ENCODE measurements at places on chromosomes 11 and 22.
A peak's percentile ranks its signal among the peaks of the same experiment; 100 is the strongest.

DNA sequence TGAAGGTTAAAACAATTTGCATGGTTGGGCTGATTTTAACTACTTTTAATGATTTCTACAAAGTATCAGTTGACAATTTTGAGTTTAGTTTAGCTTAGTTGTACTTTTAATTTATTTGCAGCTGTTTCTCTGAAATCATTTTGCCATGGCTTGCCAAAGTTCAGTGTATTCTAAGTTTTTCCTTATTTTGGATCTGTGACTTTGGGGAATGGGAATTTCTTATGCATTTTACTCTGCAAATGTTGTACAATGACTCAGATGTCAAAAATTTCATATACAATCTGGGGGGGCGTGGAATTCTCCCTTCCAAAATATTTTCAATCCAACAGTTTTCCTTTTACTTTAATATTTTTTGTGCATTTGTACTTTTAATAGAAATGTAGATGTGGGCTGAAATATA is 8.9 kb upstream of the DCHS1 start:
- DNase-seq = no peak
- no peak overlapping the region for H3K27ac ChIP-seq
- no peak overlapping the region for H3K4me3 ChIP-seq
- H3K27me3 ChIP-seq = no peaks in the 10 kb centered on the region
- peaks cover 18% of the 10 kb centered on the region for H3K4me1 ChIP-seq

DNA sequence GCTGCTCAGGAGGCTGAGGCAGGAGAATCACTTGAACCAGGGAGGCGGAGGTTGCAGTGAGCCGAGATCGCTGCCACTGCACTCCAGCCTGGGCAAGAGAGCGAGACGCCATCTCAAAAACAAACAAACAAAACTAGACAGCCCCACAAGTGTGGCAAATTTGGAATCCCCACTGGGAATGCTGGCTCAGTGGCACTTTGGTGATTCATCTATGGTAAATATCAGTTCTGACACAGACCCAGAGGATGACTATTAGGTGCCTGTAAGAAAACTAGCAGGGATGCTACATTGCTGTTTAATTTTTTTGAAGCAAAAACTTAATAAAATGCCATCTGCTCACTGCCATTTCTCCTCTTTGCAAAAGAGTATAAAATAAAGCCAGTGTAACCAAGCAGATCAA is 107.9 kb downstream of the NAT10 start:
- peaks cover 2% of the 10 kb centered on the region for H3K36me3 ChIP-seq
- no peaks in the 10 kb centered on the region for H3K27me3 ChIP-seq
- H3K27ac ChIP-seq = no peak overlapping the region
- no peaks in the 10 kb centered on the region for H3K4me1 ChIP-seq

DNA sequence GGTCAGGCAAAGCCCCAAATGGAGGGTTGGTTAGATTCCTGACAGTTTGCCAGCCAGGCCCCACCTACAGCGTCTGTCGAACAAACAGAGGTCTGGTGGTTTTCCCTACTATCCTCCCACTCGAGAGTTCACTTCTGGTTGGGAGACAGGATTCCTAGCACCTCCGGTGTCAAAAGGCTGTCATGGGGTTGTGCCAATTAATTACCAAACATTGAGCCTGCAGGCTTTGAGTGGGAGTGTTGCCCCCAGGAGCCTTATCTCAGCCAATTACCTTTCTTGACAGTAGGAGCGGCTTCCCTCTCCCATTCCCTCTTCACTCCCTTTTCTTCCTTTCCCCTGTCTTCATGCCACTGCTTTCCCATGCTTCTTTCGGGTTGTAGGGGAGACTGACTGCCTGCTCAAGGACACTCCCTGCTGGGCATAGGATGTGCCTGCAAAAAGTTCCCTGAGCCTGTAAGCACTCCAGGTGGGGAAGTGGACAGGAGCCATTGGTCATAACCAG is 4.7 kb upstream of the TTC36 start:
- H3K27me3 ChIP-seq = no peaks in the 10 kb centered on the region
- H3K27ac ChIP-seq = no peak overlapping the region
- H3K36me3 ChIP-seq = peaks cover 54% of the 10 kb centered on the region
- DNase-seq = no peak
- peaks cover 14% of the 10 kb centered on the region for H3K4me1 ChIP-seq

- no peak overlapping the region for H3K27ac ChIP-seq
- DNase-seq = no peak
- no peaks in the 10 kb centered on the region for H3K36me3 ChIP-seq
- H3K4me3 ChIP-seq = no peak overlapping the region
Observed at GRCh38 chr11:18771266-18772035, 20.1 kb downstream of the PTPN5 start.

- no peak for DNase-seq
- peak overlapping the region; percentile 82 for H3K4me3 ChIP-seq
- peak overlapping the region; percentile 98 for H3K27ac ChIP-seq
- peaks cover 83% of the 10 kb centered on the region for H3K4me1 ChIP-seq
- H3K27me3 ChIP-seq = no peaks in the 10 kb centered on the region
Observed at GRCh38 chr22:37228106-37229011, 15.7 kb downstream of the RAC2 start.

DNA sequence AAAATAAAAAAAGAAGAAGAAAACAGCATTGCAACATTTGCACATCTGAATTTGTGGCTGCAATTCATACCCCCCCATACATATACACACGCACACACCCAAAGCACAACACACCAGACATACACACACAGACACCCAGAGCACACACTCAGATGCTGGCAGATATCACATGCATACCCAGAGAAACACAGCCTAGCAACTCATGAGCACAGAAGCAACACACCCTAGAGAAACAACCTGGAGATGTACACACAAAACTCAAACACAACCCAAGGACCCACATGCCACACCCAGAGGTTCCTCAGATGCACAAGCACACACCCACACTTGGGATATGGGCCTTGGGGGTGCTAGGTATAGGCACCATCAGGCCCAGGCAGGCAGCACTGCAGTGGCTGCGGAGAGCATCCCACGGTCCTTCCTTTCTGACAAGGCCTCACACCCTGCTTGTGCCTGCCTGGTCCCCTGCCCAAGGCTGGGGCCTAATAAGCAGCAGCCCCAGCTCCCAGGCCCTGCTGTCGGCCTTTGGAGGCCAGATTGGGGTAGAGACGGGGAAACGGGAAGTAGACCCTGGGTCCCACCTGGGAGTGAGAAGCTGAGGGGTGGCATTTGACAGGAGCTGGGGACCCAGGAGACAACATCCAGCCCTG is 3.1 kb downstream of the CST6 start:
- H3K4me1 ChIP-seq = no peaks in the 10 kb centered on the region
- no peak for DNase-seq
- H3K4me3 ChIP-seq = no peak overlapping the region

DNA sequence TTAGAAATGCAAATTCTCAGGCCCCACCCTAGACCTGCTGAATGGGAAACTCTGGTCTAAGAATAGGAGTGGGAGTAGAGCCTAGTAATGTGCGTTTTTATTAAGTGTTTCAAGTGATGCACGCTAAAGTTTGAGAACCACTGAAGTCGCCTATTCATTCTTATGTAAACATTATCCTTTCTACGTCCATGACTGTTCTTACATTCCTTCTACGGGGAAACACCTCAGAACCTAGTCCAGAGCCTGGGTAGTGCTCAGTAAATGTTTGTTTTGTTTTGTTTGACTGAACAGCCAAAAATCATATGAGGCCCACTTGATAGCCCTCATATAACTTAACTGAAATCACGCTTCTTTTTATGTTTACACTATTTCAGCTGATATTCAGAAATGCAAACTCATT is 29.8 kb downstream of the VSIG10L2 start:
- H3K36me3 ChIP-seq = no peaks in the 10 kb centered on the region
- peaks cover 10% of the 10 kb centered on the region for H3K27me3 ChIP-seq
- H3K4me1 ChIP-seq = no peaks in the 10 kb centered on the region
- no peak for DNase-seq
- H3K27ac ChIP-seq = no peak overlapping the region

- H3K4me1 ChIP-seq = no peaks in the 10 kb centered on the region
- no peak for DNase-seq
- no peaks in the 10 kb centered on the region for H3K36me3 ChIP-seq
- no peak overlapping the region for H3K4me3 ChIP-seq
- H3K27me3 ChIP-seq = peaks cover 10% of the 10 kb centered on the region
Observed at GRCh38 chr11:113493206-113493605, 18.0 kb upstream of the DRD2 start.

DNA sequence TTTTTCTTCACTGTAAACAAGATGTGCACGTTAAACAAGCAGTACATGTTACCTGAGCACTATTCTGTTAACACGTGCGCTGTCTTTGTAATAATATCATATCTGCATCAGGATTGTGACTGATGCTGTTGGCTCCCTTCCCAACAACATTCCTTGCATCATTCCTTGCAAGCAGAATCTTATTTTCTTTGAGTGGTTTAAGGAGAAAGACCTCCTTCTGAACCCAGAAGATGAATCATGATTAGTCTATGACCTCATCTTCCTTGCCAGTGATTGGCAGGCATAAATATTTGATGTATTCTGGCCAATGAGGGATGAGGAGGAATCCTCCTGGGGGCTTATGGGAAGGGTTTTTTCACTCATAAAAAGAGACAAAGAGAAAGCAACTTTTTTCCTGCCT is 46.2 kb downstream of the C11orf71 start:
- no peak overlapping the region for H3K4me3 ChIP-seq
- peaks cover 34% of the 10 kb centered on the region for H3K27me3 ChIP-seq
- DNase-seq = no peak
- H3K36me3 ChIP-seq = no peaks in the 10 kb centered on the region

GRCh38 chr11:46445920-46446771 is 54.6 kb upstream of the CHRM4 start:
- no peaks in the 10 kb centered on the region for H3K27me3 ChIP-seq
- no peak overlapping the region for H3K4me3 ChIP-seq
- peaks cover 15% of the 10 kb centered on the region for H3K4me1 ChIP-seq
- peak overlapping the region; percentile 41 for H3K27ac ChIP-seq
- DNase-seq = no peak

DNA sequence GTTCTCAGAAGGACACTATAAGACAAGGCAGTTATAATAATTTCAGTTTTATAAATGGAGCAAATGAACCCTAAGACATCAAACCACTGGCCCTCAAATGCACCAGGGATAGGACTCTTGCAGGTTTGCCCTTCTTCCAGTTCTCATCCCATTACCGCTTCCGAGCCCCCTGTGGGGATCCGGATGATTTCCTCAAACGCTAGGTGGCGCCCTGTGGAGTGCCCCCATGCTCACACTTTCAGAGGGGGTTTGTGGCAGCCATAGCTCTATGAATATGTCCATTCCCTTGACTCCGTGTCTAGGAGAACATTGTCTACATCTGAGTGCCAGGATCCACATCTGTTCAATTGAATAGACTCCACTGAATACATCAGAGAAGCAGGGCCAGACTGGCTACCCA is 816.3 kb downstream of the NTM start:
- no peak for DNase-seq
- H3K4me1 ChIP-seq = no peaks in the 10 kb centered on the region
- no peaks in the 10 kb centered on the region for H3K27me3 ChIP-seq
- H3K27ac ChIP-seq = no peak overlapping the region

- no peak overlapping the region for H3K27ac ChIP-seq
- H3K4me3 ChIP-seq = no peak overlapping the region
- DNase-seq = no peak
- no peaks in the 10 kb centered on the region for H3K27me3 ChIP-seq
- H3K4me1 ChIP-seq = peaks cover 24% of the 10 kb centered on the region
Observed at GRCh38 chr11:96126917-96127595, 203.1 kb upstream of the MTMR2 start.

DNA sequence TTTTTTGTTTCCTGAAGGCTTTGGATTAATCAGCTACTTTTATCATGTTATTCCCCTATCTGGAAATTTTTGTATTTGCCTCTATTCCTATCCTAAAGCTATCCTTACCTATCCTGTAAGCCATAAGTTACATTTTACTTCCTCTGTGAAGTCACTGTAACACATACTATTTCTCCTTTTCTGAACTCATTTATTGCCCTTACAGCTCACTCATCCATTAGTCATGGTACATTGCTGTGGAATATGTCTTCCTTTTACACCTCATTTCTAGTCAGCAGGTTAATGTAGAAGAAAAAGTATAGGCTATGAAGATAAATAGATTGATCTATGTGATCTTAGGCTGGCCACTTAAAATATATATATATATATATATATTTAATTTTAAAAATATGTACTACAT is 28.0 kb downstream of the SWAP70 start:
- peaks cover 5% of the 10 kb centered on the region for H3K36me3 ChIP-seq
- no peaks in the 10 kb centered on the region for H3K4me1 ChIP-seq
- H3K27ac ChIP-seq = no peak overlapping the region
- no peak overlapping the region for H3K4me3 ChIP-seq

DNA sequence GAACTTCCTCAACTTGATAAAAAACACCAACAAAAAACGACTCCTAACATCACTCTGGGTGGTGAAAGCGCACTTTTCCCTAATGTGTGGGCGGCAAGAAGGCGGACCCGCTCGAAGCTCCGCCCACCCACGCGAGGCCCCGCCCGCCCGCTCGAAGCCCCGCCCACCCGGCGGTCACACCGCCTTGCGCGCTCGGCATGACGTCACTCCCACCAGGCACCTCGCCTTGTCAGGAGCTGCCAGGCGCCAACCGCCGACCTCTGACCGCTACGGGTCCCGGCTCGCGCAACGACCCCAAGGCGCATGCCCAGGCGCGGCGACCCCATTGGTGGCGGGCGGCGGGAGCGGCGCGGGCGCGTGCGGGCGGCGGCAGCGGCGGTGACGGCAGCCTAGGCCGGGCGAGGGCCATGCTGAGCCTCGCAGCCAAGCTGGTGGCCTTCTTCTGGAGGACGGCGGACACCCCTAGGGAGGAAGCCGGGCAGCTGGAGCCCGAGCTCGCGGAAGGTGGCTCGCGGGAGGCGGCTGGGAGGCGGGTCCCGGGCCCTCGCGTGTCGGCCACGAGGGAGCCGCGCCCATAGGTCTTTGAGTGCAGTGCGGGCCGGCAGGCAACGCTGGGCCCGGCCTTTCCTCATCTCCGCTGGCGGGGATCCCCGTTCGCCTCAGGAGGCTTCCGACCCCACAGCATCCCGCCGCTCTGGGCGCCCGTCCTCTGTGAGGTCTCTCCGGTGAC is at the start of gene MOV10L1:
Gene MOV10L1, plus strand, starts transcription at position 325 of the 730 bp plus-strand sequence. Its CDS starts 83 bp downstream, at position 408.
- no peaks in the 10 kb centered on the region for H3K36me3 ChIP-seq
- H3K27ac ChIP-seq = no peak within 1 kb of the TSS
- peaks cover 13% of the 10 kb centered on the region for H3K4me1 ChIP-seq

- H3K27me3 ChIP-seq = no peaks in the 10 kb centered on the region
- H3K27ac ChIP-seq = peak overlapping the region; percentile 60
- H3K4me1 ChIP-seq = peaks cover 28% of the 10 kb centered on the region
- peaks cover 12% of the 10 kb centered on the region for H3K36me3 ChIP-seq
- DNase-seq = no peak
Observed at GRCh38 chr11:78080818-78081495, 1.3 kb upstream of the NDUFC2 start.

DNA sequence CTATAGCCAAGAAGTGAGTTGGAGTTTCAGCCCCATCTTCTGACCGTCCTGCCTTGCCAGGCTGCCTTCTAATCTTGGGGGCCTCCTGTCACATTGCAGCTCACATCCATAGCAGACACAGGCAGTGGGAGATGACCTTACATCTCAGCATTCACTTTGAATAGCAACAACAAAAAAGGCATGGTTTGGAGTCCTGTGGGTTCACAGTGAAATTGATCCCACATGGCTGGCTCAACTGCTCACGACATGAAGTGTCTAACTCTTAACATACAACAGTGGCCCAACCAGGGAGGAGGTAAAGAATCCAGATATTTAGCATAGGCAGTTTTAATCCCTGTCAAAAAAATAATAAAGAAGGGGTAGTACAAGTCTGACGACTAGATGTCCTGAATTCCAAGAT is 38.1 kb downstream of the DBX1 start:
- no peaks in the 10 kb centered on the region for H3K4me1 ChIP-seq
- H3K36me3 ChIP-seq = no peaks in the 10 kb centered on the region
- H3K27ac ChIP-seq = no peak overlapping the region
- DNase-seq = no peak
